ENCODE measurements at places on chromosomes 6 and 20.

GRCh38 chr6:66986940-66987339, 1279.9 kb upstream of the EYS start:
- no peaks in the 10 kb centered on the region for H3K27me3 ChIP-seq
- no peak overlapping the region for H3K27ac ChIP-seq
- H3K4me1 ChIP-seq = no peaks in the 10 kb centered on the region

DNA sequence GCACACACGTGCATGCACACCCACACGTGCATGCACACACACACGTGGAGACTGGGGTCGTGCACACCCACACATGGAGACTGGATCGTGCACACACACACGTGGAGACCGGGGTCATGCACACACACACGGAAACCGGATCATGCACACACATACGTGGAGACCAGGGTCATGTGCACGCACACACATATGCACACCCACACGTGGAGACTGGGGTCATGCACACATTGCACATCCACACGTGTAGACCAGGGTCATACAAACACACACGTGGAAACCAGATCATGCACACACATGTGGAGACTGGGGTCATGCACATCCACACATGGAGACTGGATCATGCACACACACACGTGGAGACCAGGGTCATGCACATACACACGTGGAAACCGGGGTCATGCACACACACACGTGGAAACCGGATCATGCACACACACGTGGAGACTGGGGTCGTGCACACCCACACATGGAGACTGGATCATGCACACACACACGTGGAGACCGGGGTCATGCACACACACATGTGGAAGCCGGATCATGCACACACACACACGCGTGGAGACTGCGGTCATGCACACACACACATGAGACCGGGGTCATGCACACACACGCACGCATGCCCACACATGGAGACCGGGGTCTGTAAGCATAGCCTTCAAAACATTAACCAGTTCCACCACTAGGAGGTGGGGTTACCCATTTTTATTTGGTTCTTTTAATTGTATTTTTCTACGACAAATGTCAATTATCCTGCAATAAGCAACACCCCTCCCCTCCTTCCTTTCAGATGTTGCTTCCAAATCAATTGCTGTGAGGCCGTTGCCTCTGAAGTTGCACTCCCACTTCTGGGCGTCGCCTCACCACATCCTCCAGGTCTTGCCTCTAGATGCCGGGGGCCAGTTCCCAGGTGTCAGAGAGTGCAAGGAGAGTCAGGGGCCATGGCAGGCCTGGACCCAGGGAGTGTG, 95.8 kb downstream of the TMEM242 start:
- DNase-seq = peak; percentile 33
- no peak overlapping the region for H3K27ac ChIP-seq
- H3K4me3 ChIP-seq = no peak overlapping the region
- H3K27me3 ChIP-seq = no peaks in the 10 kb centered on the region
- no peaks in the 10 kb centered on the region for H3K36me3 ChIP-seq

DNA sequence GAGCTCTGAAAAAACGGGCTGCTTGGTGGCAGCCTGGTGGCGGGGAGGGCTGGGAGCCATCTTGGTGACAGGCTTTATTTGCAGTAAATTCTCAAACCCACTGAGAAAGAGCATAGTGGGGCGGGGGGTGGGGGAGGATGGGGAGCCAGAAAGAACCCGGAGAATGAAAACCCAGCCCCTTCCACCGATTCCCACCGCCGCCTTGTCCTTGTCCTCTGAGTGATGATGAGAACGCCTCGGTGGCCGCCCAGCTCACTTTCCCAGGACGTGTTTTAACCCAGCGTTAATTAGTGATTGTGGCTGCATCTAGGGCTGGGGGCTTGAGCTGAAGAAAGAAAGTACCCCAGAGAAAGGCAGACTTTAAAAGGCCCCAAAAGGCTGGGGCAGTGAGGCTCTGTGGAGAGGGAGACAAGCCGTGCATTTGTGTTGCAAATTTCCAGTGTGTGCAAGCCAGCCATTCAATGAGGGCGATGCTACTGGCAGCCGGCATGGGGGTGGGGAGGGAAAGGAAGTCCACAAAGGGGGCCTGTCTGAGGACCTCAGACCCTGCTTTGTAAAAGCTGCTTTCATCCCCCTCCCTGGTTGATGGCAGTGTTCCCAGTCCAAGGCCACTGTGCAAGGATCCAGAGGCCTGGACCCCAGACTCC, 6.2 kb upstream of the GHRH start:
- no peaks in the 10 kb centered on the region for H3K36me3 ChIP-seq
- H3K4me3 ChIP-seq = no peak overlapping the region
- H3K4me1 ChIP-seq = no peaks in the 10 kb centered on the region
- no peaks in the 10 kb centered on the region for H3K27me3 ChIP-seq

DNA sequence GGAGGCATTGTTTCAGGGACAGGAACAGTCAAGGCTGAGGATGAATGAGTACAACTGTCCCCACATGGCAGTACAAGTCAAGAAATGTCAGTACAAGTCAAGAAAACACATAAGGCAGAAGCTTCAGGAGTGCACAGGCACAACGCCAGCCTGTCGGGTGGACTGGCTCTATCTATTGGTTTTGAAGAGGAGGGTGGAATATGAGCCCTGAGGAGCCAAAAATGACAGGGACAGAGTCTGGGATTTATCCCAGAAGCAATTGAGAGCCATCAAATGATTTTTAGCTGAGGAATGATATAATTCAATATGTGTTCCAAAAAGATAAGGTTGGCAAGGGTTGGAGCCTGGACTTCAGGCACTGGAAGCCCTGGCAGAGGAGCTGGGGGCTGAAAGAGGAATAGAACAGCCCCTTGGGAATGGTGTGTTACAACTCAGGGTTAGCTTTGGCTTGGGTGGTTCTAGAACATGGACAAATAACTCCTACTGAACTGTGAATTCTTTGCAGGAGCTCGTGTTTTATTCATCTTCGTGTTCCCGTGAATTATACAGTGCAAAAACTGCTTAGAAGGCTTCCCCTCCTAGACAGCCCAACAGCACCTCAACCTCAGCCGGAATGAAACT, 425.7 kb upstream of the ARID1B start:
- no peaks in the 10 kb centered on the region for H3K4me1 ChIP-seq
- no peaks in the 10 kb centered on the region for H3K36me3 ChIP-seq
- no peak overlapping the region for H3K4me3 ChIP-seq
- DNase-seq = no peak
- no peaks in the 10 kb centered on the region for H3K27me3 ChIP-seq
- no peak overlapping the region for H3K27ac ChIP-seq

- no peak overlapping the region for H3K27ac ChIP-seq
- H3K4me1 ChIP-seq = no peaks in the 10 kb centered on the region
- H3K27me3 ChIP-seq = no peaks in the 10 kb centered on the region
- H3K36me3 ChIP-seq = no peaks in the 10 kb centered on the region
- no peak overlapping the region for H3K4me3 ChIP-seq
Measured at GRCh38 chr20:60170116-60170515, 211.9 kb downstream of the CDH26 start.

DNA sequence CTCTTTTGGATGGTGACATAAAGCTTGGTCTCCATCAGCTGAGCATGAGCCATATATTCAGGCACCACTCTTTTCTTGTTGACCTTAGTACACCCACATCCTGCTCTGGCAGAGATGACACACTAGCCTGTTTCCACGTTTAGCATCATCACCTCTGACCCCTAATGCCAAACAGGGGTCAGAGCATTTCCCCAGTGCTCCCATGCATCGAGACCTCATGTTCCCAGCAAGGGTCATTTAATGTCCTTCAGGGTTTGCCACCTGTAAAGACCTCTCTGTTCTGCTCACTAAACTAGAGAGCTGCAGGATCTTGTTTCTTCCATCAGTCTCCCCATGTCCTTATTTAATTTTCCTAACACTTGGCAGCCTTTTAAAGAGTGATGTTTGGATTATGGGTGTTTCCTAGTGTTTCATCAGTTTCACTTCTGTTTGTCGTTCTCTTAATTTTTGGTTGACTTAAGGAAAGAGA, 97.5 kb downstream of the AIG1 start:
- H3K4me3 ChIP-seq = no peak overlapping the region
- no peaks in the 10 kb centered on the region for H3K4me1 ChIP-seq
- H3K27ac ChIP-seq = no peak overlapping the region
- DNase-seq = no peak

- no peaks in the 10 kb centered on the region for H3K27me3 ChIP-seq
- H3K4me3 ChIP-seq = no peak overlapping the region
- no peaks in the 10 kb centered on the region for H3K36me3 ChIP-seq
- H3K4me1 ChIP-seq = peaks cover 2% of the 10 kb centered on the region
- no peak overlapping the region for H3K27ac ChIP-seq
Measured at GRCh38 chr6:79949233-79949632, 1.9 kb upstream of the ELOVL4 start.

Measured in mesendoderm (in vitro differentiated cells).